HL-60 (cell line): ENCODE measurements at places on chromosomes 1 and 21.

GRCh38 chr1:247212627-247213617 lies 41.1 kb upstream of the ZNF124 start:
- no peak for DNase-seq

- DNase-seq = no peak
Measured at GRCh38 chr1:53376742-53377437, 49.0 kb upstream of the LRP8 start.

GRCh38 chr1:183862967-183863366 lies 58.0 kb downstream of the RGL1 start:
- DNase-seq = no peak

DNA sequence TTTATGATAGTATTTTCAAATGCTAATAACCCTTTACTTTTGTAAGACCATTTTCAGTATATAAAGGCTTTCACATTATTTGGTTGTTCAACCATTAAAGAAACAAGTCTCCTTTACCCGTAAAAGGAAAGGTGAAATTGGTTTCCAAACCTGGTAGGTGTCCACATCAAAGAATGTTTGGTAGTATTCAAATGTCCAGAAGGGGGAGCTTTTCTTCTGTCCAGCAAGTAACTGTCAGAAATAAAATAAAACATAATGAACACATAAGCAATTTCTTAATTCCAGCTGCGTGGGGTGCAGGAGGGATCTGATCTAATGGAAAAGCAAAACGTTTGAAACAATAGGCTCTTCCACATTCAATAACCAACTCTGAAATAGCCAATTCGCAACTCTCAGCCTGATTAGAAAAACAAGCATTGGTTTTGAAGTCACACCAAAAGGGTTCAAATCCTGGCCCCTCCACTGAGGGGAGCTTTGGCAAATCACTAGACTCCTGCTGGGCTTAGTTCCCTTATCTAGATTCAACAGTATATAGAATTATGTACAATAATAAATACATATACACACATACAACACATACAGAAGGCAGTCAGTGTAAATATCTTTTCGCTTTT lies 11.0 kb downstream of the YIPF1 start:
- peak; percentile 23 for DNase-seq

- no peak for DNase-seq
Measured at GRCh38 chr1:59316497-59317128, 19.7 kb downstream of the FGGY start.
